NB4 (cell line): ENCODE measurements at places on chromosomes 2 and 18.

DNA sequence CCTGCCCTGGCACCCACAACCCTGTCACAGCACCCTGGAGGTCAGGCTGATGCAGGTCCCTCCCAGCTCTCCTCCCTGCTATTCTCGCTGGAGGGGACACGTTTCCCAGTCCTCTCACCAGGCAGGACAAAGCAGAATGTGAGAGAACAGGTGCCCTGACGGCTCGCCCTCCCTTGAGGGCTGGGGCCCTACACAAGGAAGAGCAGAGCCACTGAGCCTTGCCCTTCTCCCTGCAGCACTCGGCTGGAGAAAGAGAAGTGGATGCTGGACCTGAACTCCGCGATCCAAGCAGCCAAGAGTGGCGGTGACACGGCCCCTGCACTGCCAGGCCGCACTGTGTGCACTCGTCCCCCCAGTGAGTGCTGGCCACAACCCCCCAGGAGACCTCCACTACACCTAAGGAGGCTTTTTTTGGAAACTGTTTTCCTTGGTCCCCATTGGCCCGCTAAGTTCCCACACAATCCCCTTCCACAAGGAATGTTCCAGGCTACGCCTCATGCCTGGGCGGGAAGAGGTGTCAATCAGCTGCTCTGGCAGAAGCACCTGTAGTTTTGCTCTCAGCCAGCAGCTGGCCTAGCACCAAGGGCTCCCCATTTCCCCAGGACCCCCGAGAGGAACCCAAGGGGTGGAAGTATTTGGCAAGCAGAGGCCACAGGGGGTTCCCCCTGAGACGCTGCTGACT lies 17.4 kb downstream of the STK25 start:
- DNase-seq, result no peak

DNA sequence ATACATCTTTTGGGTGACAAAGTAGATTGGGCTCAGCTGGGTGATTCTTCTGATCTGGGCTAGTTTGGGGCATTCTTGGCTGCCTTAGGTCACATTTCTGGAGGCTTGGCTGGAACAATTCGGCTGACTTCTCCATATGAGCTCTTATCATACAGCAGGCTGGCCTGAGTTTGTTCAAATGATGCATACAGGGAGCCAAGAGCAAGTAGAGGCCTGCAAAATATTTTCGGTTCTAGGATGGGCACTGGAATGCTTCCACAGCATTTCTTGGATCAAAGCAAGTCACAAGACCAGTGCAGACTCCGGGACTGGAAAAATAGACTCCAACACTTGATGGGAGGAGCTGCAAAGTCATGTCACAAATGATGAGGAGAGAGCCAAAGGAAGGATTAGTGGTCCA lies 98.4 kb downstream of the SCG2 start:
- no peak for DNase-seq

- DNase-seq, result no peak
These were observed 158.2 kb downstream of the STK39 start for GRCh38 chr2:168089200-168089599.

DNA sequence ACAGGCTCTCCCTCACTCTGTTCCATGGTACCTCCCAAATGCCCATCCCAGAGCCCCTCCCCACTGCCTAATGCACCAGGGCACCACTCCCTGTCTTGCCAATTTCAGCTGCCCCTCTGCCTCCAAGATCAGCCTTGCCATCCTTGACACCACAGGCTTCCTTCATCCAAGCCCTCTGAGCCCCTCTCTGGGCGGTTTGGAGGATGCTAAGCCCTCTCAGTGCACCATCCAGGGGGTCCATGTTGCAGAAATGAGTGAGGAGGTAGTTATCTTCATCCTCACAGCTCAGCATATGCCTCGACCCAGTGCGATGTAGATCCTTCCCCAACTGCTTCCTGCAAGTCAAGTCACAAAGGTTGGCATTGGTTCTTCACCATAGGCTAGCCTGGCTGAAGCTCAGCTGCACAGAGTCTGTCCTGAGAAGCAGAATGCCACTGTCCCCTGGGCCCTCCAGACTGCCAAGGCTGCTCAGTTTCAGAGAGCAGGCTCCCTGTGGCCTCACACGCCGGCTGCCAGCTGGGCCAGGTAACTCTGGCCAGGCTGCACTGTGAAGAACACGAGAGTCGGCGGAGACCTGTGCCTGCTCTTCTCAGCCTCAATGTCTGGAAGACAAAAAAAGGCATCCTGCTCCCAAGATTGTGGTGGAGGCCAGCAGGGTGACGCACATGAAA lies 9.9 kb upstream of the MAP3K2 start:
- no peak for DNase-seq

DNA sequence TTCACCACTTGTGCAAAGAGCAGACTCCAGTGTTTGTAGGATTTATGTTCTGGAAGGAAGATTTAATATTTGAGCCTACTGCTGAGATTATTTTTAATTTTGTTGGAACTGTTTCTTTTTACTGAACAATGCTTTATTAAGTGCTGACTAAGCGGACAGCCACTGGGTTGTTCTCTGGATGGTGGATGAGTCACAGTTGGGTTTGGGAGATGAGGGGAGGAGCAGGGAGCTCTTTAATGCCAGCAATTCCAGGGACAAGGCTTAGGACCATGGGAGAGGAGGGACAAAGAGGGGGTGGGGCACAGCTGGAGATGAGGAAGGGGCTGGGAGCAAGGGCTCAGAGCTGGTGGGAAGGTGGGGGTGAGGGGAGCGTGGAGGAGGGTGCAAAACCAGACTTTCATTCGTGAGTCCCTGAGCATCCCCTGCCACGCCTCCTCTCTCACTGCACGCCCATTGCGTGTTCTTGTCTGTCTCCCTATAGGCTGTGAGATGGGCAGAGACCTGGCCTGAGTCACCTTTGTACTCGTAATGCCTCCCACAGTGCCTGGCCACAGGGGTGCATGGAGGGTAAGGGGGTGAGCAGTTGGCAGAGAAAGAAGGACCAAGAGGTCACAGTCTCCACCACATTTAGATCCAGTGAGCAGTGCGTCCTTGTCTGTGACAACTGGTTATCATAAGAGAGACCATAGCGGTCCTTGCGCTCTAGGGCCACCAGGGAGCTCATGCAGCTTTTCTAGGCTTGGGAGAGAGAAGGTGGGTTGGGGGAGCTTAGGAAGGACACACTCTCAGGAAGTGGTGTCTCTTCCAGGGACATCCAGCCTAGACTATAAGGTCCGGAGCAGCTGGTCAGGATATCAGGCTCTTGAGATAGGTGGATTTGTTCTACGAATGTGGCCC lies 18.4 kb downstream of the SLC4A3 start:
- no peak for DNase-seq

DNA sequence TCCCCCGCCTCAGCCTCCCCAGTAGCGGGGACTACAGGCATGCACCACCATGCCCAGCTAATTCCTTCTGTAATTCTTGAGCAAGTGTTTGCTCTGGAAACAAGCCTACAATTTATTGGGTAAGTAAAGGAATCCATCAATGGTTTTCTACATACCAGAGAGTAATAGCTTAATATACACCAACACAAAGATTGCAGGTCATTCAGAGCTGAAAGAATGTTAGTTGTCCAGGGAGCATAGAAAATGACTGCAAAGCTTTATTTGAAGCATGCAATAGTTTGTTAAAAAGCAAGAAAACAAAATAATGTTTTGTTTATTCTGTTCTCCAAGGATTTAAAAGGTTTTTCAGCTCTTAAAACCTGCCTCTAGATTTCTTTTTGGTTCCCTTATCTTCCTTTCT lies 5.6 kb downstream of the IDH1 start:
- no peak for DNase-seq

DNA sequence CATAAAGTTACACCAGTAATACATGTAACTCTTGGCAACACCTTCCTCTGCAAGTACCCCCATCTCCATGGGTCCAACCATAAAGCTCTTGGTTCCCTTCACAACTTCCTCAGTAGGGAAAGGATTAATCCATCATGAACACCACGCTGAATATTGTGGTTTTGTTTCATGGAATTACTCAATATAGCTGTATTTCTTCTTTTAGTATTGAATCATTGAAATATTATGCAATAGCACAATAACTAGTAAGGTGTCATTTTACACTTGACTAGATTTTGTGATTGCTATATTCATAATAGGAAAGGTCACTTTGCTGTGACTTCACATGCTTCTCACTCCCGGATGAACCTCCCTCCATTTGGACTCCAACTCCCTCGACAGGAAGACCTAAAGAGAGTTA lies 29.7 kb upstream of the PID1 start:
- no peak for DNase-seq

DNA sequence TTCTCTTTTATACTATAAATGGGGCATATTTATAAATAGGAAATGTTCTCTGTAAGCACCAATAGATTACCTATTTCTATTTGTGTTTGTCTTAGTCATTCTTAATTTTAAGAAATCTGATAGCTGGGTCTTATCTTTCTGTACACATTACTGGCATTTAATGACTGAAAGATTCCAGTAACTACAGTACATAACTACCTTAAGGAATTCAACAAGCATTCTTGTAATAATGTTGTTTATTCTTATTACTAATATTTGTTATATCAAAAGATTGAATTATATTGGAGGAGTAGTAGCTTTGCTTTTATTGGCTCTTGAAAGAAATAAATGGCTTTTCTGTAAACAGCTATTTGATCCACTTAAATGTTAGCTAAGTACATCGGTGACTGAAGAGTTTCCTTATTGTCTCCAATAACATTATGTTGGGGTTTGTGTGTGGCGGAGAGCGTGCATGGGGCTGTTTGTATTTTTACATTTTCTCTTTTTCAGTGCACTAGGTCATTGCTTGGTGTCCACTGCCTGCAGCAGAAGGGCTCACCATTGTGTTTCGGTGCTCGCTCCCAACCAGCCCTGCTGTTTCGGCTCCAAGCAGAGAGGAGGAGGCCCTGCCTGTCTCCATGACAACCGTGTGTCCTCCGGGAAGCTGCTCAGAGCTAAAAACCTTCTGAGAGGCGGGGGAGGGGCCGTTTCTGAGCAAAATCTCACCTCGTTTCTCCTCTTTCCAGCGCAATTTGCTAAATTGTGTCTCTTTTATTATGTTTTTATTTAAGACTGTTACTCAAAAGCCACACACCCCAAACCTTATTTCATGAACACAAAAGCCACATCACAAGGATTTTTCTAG lies 112.5 kb upstream of the SLC38A11 start:
- no peak for DNase-seq

DNA sequence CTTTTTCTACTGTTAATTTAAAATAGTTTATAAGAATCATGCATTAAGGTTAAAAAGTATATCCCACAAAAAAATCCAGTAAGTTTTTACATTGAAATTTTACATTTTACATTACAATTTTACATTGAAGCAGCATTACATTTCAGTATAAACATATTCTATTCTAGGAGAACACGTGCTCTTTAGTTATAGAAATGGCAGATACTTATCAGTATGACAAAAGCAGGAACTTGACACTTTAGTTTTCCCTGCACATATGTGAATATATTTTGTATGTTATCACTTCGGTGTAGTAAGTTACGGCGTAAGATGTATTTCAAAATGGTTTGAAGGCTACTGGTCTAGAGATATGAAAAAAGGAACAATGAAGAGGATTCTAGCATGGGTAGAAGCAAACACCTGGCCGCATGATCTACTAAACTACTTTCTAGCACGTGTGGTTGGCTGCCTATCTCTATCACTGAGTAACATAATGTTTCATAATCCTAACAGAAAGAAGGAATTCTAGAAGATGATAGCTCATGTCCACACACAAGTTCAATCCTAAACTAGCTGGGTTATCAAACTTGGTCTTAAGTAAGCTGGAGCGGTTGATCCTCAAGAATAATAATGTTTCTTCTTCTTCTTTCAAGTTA lies 5.4 kb downstream of the IMMT start:
- no peak for DNase-seq

GRCh38 chr2:84800194-84800805 lies 80.6 kb downstream of the TRABD2A start:
- no peak for DNase-seq

DNA sequence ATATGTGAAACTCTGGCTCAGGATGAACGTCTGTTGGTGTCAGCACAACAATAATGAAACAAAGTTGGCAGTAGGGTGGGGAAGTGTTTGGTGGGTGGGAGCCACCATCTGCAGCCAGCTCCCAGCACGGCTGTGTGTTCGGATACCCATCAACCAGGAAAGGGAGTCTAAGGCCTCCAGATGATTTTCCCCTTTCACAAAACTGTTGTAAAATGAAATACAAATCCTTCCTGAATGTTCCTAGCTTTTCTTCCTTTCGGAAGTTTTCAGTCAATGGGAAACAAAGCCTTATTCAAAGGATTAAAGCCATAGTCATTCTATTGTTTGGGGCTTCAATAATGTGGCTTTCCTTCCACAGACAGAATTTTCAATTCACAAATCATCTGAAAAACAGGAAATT lies 14.5 kb upstream of the DARS1 start:
- no peak for DNase-seq

DNA sequence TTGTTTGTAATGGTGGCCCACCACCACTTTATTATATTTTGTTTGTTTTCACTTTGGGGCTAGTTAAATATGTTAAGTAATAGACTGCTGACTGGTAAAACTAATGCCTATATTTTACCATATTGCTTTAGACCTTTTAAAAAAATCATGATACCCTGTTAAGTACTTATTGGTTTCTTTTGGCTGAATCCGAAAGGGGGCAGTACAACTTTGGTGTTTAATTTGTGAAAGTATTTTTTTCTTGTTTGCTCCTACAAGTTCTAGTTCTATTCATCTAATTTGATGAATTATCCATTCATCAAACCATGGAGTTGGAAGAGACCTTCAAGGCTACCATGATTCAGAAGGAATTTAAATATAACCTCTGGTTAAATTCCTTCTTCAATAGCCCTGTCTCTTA lies 147.0 kb downstream of the MBD5 start:
- no peak for DNase-seq

GRCh38 chr18:32730620-32731091 lies 42.2 kb downstream of the KLHL14 start:
- no peak for DNase-seq
